T-helper 1 cell treated with Interleukin-12 subunit alpha and Interleukin-12 subunit beta and Interleukin-4 antibody, amounts not matched to agents 30 ng/mL and 1 ng/mL, for 36 hours (primary cell): ENCODE measurements at places on chromosomes 1 and 21. TPM values are rescaled to one million over a fixed set of nuclear protein-coding genes. Genes with fewer than 3 reads are reported as not detected.

The LGR6 gene
- total RNA-seq: not detected in 2 replicates

The ASPM gene
- total RNA-seq: 49.0 and 49.2 TPM in 2 replicates

The VWA5B1 gene
- not detected in 2 replicates for total RNA-seq

The LCE6A gene
- not detected in 2 replicates for total RNA-seq

The HIVEP3 gene
- 38.5 and 38.9 TPM in 2 replicates for total RNA-seq

The HCRTR1 gene
- not detected in 2 replicates for total RNA-seq

The CLCNKB gene
- total RNA-seq: not detected in 2 replicates

The SERPINC1 gene
- 0.49 TPM in 1 of 2 replicates, not detected in the other for total RNA-seq

The ID3 gene
- total RNA-seq: 8.2 and 10.8 TPM in 2 replicates

The IVL gene
- not detected in 2 replicates for total RNA-seq

The PYHIN1 gene
- total RNA-seq: 35.3 and 36.2 TPM in 2 replicates

The GJA4 gene
- total RNA-seq: 0.25 and 0.46 TPM in 2 replicates

The LCE2B gene
- not detected in 2 replicates for total RNA-seq

The C1QTNF12 gene
- 1.5 and 3.5 TPM in 2 replicates for total RNA-seq

The ZSWIM5 gene
- total RNA-seq: 0.17 and 0.42 TPM in 2 replicates

The LCE1C gene
- not detected in 2 replicates for total RNA-seq

The CD1E gene
- total RNA-seq: not detected in 2 replicates

The FCAMR gene
- 0.15 and 0.17 TPM in 2 replicates for total RNA-seq

The E2F2 gene
- total RNA-seq: 72.5 and 78.8 TPM in 2 replicates

The SMG7 gene
- 82.6 and 83.3 TPM in 2 replicates for total RNA-seq

The KAZN gene
- 0.20 and 0.34 TPM in 2 replicates for total RNA-seq

The OR2L5 gene
- not detected in 2 replicates for total RNA-seq

The TCEA3 gene
- total RNA-seq: 4.9 and 5.5 TPM in 2 replicates

The SLFNL1 gene
- total RNA-seq: 0.20 and 0.34 TPM in 2 replicates

The SMCP gene
- total RNA-seq: not detected in 2 replicates

The GBP3 gene
- total RNA-seq: 42.1 and 42.9 TPM in 2 replicates

The KCNAB2 gene
- 289 and 295 TPM in 2 replicates for total RNA-seq

The GREM2 gene
- total RNA-seq: 0.95 and 1.1 TPM in 2 replicates

The GRHL3 gene
- total RNA-seq: 0.12 and 0.59 TPM in 2 replicates

The PCSK9 gene
- not detected in 2 replicates for total RNA-seq

The RNF187 gene
- total RNA-seq: 112 and 113 TPM in 2 replicates

The OR2AJ1 gene
- not detected in 2 replicates for total RNA-seq
